ENCODE measurements at places on chromosomes 2 and 18.

GRCh38 chr2:134020608-134021007, 233.3 kb upstream of the MGAT5 start:
- DNase-seq: no peak

DNA sequence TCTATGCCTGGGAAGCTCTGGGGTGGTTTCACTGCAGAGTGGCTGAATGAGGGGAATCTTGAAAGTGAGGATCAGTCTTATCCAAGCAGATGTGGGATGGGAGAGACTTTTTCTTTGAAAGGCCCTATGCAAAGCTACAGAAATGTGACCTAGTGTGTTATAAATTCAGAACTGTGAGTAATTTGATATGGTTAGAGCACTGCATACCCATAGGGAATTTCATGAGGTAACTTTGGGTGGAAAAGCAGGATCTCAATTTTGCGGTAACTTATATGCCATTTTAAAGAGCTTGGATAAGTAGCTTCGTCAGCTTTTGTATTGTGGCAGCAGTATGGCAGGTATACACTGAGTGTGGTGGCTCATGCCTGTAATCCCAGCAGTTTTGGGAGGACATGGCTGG, 40.9 kb downstream of the GULP1 start:
- DNase-seq: no peak

DNA sequence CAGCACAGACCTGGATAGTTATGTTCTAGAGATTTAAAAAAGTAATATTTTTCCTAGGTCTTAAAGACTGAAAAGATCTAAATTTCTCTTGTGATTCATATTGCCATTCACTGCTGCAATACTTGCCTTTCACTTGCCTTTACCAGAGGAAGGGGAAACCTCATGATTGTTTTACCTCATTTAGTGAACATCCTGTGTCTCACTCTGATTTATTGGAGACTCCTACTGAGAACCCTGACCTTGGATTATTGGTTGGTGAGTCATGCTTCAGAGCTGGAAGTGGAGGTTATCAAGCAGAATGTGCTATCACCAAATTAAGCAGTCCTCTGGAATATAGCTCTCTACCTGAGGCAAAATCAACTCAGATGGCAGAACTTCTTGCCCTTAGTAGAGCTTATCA, 500.5 kb downstream of the TSN start:
- DNase-seq: no peak

DNA sequence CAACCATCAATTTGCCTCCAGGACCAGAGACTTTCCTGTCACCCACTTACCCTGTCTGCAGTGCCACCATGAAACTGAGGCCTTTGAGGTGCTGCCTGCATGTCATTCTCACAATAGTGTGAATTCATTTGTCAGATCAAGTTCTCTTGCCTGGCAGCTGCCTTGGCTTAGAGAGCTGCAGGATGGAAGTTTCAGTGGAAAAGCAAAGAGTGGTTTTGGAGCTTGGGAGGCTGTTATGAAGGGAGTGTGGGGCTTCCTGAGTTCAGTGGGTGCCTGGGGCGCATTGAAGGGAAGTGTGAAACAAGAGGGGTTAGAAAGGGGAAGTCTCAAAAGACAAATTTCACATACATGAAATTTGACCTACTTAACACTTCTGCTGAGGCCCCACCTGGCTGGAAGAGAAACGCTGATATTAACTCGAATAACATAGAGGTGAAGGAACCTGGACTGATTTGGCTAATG, 7.9 kb upstream of the LBH start:
- no peak for DNase-seq

GRCh38 chr2:46801731-46802664, 113.6 kb downstream of the MCFD2 start:
- DNase-seq: no peak

GRCh38 chr2:174595116-174595809, 2.3 kb downstream of the WIPF1 start:
- DNase-seq: no peak

DNA sequence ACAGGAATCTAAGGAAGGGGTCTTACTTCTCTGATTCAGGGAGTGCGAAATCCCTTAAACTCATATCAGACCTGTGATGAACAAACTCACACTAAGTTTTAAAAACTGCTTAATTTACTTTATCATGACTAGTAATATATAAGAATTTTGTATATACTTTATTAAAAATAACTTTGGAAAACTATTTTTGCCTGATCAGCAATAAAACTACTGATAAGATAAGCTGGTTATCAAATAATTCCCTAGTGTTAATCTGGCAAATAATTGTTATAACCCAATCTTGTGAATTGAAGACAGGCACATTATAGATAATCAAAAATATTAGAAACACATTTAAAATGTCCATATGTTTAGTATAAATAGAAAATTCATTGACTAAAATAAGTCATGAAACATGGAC, 23.7 kb upstream of the DSC3 start:
- no peak for DNase-seq

- no peak for DNase-seq
These were observed 11.2 kb downstream of the SCG2 start for GRCh38 chr2:223590964-223591363.

GRCh38 chr2:36355890-36356297, 316 bp downstream of the CRIM1 start:
- DNase-seq: no peak

- no peak for DNase-seq
These were observed 42.5 kb upstream of the ATP8B1 start for GRCh38 chr18:57845605-57846074.

DNA sequence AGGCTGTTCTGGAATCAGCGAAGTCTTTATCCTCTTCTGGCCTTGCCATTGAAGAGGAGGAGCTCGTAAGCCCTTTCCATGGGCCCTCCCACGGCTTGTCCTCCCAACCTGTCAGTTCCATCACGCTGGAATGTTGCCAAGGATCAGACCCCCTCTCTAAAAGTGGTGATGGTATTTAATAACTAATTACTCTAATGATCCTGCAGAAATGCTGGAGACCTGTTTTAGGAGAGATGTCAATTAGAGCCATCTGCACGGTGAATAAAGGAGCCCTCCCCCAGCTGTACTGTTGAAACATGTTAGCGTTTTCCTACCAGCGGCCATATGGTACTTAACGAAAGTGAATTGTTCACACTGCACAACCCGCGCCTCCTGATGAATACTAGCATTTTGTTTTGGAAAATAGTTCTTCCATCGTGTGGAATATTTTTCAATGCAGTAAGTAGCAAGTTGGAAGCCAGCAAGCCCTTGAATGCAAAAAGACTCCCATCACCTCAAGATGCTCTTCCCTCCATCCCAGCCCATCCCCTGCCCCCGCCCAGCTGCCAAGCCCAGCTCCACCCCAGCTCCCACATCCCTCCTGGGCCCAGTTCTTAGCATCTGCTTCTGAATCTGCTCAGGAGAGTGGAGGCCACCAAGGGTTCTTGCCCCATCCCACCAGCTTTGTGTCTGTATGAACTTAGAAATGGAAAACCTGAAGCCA, 145.4 kb downstream of the KLHL29 start:
- DNase-seq: no peak

DNA sequence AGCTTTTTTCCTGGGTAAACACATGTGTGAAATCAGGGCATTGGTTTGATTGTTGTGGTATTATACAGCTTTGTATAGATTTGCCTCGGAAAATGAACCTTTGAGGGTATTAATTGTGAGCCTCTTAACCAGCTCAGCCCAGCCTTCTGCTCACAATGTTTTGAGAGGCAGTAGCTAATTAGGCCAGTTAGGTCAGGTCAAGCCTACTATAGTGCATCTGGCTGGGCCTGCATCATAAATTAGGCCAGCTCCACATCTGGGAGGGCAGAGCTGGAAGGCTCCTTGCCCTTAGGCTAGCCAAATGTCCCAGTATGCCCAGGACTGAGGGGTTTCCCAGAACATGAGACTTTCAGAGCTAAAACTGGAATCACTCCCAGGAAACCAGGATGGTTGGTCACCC, 43.0 kb downstream of the LRATD1 start:
- DNase-seq: no peak

- DNase-seq: no peak
These were observed 31.8 kb upstream of the PPP4R3B start for GRCh38 chr2:55649211-55649610.

- no peak for DNase-seq
These were observed 218.4 kb upstream of the VRK2 start for GRCh38 chr2:57828221-57828620.

DNA sequence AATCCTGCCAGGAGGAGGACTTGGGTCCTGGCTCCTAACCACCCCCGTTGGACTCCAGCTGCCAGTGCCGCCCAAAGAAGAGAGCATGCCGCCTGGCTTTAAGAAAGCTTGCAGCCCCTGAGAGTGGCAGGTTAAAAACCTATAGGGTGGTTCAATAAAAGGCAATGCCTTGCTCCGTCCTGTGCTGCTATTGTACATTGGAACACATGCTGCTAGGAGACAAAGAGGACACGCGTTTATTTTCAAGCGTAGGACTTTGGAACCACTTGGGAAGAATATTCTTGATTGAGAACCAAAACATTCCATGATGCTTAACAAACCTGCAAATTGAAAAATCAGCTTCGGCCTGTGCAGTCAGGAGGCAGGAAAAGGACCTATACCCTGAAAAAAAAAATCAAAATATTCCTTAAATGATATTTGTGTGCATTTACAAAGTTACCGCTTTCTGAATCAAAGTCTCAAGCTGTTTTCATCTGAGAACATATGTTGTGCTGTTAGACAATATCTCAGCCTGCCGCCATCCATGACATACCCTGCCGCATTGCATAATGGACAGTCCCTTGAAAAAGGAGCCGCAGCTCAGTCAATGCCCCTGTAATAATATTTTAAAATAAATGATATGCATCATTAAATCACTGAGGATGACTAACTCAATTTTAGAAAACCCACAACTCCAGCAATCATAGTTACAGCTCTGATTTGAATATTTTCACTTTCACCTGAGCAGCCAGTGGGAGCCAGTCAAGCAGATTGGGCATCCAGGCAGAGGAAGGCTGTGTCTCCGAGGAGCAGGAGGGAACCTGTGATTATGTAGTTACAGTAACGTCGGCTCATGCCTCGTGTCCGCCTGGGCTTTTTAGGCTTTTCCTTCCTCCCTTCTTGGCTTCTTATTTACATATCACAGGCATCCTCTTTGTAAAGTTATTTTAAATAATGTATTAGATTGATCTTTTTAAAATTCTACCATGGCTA, 805.6 kb upstream of the FANCL start:
- no peak for DNase-seq

DNA sequence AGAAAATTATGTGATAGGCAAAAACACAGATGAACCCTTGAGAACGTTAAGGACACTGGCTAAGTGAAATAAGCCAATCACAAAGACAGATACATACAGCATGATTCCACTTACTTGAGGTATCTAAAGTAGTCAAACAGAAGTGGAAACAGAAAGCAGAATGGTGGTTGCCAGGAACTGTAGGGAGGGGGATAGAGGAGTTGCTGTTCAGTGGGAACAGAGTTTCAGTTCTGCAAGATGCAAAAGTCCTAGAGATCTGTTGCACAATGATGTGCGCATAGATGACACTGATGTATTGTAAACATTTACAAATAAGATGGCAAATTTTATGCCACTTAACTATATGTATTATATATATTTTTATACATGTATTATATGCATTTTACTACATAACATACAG, 59.7 kb downstream of the POLE4 start:
- no peak for DNase-seq

DNA sequence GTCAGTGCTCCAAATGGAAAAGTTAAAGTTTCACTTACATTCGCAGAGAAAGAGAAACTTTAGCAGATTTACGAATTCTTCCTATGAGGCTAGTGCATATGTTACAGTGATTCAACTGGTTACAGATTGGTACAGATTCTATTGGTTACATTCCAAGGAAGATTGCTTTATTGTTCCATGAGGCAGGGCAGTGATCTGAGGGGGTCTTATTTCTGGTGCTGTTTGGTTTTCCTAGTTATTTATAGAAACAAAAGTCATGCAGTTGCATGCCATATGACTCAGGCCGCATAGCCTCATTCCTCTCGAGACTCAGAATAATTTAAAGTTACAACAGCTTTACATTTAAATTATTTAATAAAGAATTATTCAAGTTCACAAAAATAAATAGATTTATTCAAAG, 385.4 kb upstream of the SYT4 start:
- DNase-seq: no peak
